ENCODE measurements at places on chromosomes 1 and 21. TPM values are rescaled to one million over a fixed set of nuclear protein-coding genes. Genes with fewer than 3 reads are reported as not detected.

DNA sequence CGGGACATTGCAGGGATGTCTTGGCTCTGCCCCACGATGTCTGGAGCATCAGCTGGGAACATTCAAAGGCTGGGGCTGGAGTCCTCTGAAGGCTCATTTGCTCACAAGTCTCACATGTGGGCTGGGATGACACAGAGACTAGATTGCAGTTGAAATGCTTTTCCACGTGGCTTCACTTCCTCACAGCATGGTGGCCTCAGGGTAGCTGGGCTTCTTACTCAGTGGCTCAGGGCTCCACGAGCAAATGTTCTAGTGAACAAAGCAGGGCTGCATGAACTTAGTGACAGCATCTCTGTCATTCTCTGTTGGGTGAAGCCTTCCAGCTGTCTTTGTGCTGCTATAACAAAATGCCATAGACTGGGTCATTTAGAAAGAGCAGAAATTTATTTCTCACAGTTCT lies 247.0 kb upstream of the POU3F1 start:
- DNase-seq = no peak
- no peak overlapping the region for H3K27ac ChIP-seq
- peaks cover 75% of the 10 kb centered on the region for H3K27me3 ChIP-seq

DNA sequence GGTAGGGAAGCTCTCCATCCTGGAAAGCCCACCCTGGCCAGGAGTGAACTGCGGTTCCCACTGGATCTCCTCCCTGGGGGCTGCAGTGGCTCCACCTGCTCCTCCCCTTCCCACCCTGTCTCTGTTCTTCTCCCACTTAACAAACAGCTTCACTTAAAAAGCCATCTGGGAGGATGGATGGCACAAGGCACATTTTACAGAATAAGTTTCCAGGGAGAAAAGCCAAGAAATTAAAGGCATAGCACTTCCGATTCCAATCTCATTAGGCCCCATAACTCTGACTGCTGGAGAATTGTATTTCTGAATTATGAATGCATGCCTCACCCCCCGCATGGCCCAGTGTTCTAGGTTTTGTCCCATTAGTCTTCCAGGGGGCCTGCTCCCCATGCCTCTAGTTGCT lies 718.3 kb downstream of the PTPRU start:
- no peak overlapping the region for H3K27ac ChIP-seq
- H3K36me3 ChIP-seq = no peaks in the 10 kb centered on the region
- no peak overlapping the region for H3K4me3 ChIP-seq
- no peak for DNase-seq
- H3K4me1 ChIP-seq = no peaks in the 10 kb centered on the region

- peaks cover 45% of the 10 kb centered on the region for H3K4me1 ChIP-seq
- H3K27me3 ChIP-seq = no peaks in the 10 kb centered on the region
- peaks cover 12% of the 10 kb centered on the region for H3K36me3 ChIP-seq
- no peak for DNase-seq
- no peak overlapping the region for H3K27ac ChIP-seq
- H3K4me3 ChIP-seq = no peak overlapping the region
These were observed 16.7 kb downstream of the HSD11B1 start for GRCh38 chr1:209721323-209721722.

GRCh38 chr1:11335417-11336056 lies 62.5 kb downstream of the UBIAD1 start:
- H3K4me1 ChIP-seq = peaks cover 2% of the 10 kb centered on the region
- H3K27me3 ChIP-seq = peaks cover 25% of the 10 kb centered on the region
- H3K36me3 ChIP-seq = no peaks in the 10 kb centered on the region
- no peak overlapping the region for H3K4me3 ChIP-seq

GRCh38 chr21:33305938-33306337 lies 18.8 kb upstream of the IFNAR1 start:
- H3K4me3 ChIP-seq = no peak overlapping the region
- H3K4me1 ChIP-seq = peaks cover 12% of the 10 kb centered on the region
- H3K27ac ChIP-seq = no peak overlapping the region
- no peak for DNase-seq
- H3K27me3 ChIP-seq = no peaks in the 10 kb centered on the region

- no peaks in the 10 kb centered on the region for H3K4me1 ChIP-seq
- H3K4me3 ChIP-seq = no peak overlapping the region
These were observed 126.6 kb downstream of the PSMG1 start for GRCh38 chr21:39056636-39057035.

- no peaks in the 10 kb centered on the region for H3K27me3 ChIP-seq
- H3K4me1 ChIP-seq = peaks cover 14% of the 10 kb centered on the region
- no peak overlapping the region for H3K27ac ChIP-seq
- peaks cover 4% of the 10 kb centered on the region for H3K36me3 ChIP-seq
These were observed 62.3 kb upstream of the HIVEP3 start for GRCh38 chr1:41980827-41981653.

DNA sequence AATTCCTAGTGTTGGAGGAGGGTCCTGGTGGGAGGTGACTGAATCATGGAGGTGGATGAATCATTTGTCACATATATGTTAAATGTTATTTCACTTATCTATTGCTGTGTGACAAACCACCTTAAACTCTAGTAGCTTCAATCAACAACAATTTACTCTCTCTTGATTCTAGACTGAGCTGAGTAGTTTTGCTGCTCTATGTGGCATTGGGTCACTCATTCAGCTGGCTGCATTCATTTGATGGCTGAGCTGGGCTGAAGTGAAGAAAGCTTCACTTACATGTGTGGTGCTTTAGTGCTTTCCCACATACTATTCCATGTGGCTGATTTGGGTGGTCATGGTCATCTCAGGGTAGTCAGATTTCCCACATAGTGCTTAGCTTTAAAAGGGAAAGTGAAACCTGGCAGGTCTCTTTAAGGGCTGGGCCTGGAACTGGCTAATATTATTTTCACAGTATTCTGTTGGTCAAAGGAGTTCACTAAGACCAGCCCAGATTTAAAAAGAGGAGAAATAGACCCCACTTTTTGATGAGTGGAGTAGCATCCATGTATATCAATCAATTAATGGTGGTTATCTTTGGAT lies 10.5 kb downstream of the DNAH14 start:
- no peak overlapping the region for H3K4me3 ChIP-seq
- no peak for DNase-seq
- no peaks in the 10 kb centered on the region for H3K4me1 ChIP-seq
- H3K27ac ChIP-seq = no peak overlapping the region
- peaks cover 2% of the 10 kb centered on the region for H3K36me3 ChIP-seq
- peaks cover 12% of the 10 kb centered on the region for H3K27me3 ChIP-seq

DNA sequence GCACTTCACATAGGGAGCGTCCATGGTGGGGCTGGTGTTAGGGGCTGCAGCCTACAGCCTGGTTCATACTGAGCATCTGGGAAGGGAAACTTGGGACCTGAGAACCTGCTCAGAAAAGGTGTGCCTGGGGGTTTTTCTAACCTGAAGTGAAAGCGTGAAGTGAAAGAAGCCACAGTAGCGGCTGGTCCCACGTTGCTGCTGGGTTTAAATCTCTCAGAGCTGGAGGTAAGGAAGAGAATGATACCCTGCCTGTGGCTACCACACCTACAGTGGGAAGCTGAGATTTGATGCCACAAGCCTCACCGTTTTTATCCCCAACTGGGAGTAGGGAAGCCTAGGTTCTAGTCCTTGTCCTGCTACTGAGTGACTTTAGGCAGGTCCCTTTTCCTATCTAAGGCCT lies 21.0 kb upstream of the FUCA1 start:
- no peaks in the 10 kb centered on the region for H3K27me3 ChIP-seq
- no peak overlapping the region for H3K27ac ChIP-seq
- no peak overlapping the region for H3K4me3 ChIP-seq
- no peak for DNase-seq
- H3K36me3 ChIP-seq = no peaks in the 10 kb centered on the region

GRCh38 chr1:220241072-220241663 lies 31.1 kb downstream of the RAB3GAP2 start:
- no peak overlapping the region for H3K4me3 ChIP-seq
- no peaks in the 10 kb centered on the region for H3K27me3 ChIP-seq
- H3K27ac ChIP-seq = peak overlapping the region; percentile 69
- H3K36me3 ChIP-seq = peaks cover 32% of the 10 kb centered on the region

DNA sequence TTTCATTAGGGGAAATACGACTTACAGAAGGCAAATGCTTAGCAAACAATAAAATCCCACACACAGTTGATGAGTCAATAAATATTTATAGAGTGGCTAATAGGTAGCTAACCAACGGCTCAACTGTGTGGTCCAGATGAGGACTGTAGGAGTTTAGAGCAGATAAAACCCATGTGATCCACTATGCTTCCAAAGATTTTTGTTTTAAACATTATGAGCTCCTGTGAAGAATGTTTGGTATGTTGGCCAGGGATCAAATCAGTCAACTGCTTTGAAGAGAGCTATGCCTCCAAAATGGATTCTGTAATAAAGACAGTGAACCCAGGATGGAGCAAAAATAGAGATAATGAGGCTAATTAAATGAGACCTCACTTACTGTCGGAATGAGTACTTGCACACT lies 72.3 kb upstream of the COL11A1 start:
- H3K4me3 ChIP-seq = no peak overlapping the region
- no peak overlapping the region for H3K27ac ChIP-seq
- H3K36me3 ChIP-seq = no peaks in the 10 kb centered on the region
- no peaks in the 10 kb centered on the region for H3K27me3 ChIP-seq
- no peak for DNase-seq
- H3K4me1 ChIP-seq = no peaks in the 10 kb centered on the region

DNA sequence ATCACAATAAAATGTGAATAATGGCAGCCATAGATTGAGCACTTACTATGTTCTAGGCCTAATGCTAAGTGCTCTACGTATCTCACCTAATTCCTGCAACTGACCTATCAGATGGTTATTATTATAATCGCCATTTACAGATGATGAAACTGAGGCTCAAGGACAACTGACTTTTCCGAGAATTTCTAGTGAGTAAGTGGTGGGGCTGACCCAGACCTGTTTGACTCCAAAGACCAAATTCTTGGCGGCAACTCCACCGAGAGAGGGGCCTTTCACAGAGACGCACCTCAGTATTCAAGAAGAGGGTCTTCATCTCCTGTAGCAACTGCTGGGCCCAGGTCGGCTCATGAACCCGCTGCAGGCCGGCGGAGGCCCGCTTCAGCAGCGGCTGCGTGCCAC lies 573 bp downstream of the TMEM234 start:
- H3K36me3 ChIP-seq = peaks cover 23% of the 10 kb centered on the region
- no peak for DNase-seq
- H3K27me3 ChIP-seq = no peaks in the 10 kb centered on the region
- H3K4me1 ChIP-seq = peaks cover 32% of the 10 kb centered on the region
- H3K27ac ChIP-seq = peak overlapping the region; percentile 96
- peak overlapping the region; percentile 93 for H3K4me3 ChIP-seq

DNA sequence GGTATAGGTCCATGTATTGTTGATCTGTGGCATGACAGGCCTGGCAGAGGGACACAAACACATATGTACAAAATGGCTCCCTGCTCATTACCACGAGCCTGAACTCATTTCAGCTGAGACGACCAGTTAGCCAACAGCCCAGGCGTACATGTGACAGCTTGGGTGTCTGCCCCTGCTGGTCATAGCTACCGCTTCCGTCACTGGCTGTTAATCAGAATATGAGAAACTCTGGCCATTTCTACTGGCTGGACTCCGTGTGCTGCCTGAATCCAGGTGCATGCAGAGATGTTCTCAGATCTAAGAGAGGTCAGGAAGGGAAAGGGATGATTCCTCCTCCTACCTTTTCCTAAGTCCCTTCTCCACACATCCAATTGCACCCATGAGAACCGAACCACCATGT lies 144.5 kb downstream of the PBX1 start:
- H3K4me3 ChIP-seq = no peak overlapping the region
- H3K4me1 ChIP-seq = no peaks in the 10 kb centered on the region
- no peak for DNase-seq
- no peaks in the 10 kb centered on the region for H3K36me3 ChIP-seq
- no peaks in the 10 kb centered on the region for H3K27me3 ChIP-seq

GRCh38 chr1:113875714-113876113 lies 4.2 kb upstream of the PTPN22 start:
- no peaks in the 10 kb centered on the region for H3K27me3 ChIP-seq
- peaks cover 9% of the 10 kb centered on the region for H3K36me3 ChIP-seq
- H3K27ac ChIP-seq = peak overlapping the region; percentile 55

- H3K36me3 ChIP-seq = no peaks in the 10 kb centered on the region
- H3K4me3 ChIP-seq = no peak overlapping the region
- peaks cover 8% of the 10 kb centered on the region for H3K27me3 ChIP-seq
- no peaks in the 10 kb centered on the region for H3K4me1 ChIP-seq
- H3K27ac ChIP-seq = no peak overlapping the region
These were observed 221.2 kb downstream of the CACNA1E start for GRCh38 chr1:181704546-181704945.

GRCh38 chr21:25997788-25998611 lies 172.6 kb downstream of the APP start:
- no peaks in the 10 kb centered on the region for H3K27me3 ChIP-seq
- H3K4me3 ChIP-seq = no peak overlapping the region
- peaks cover 9% of the 10 kb centered on the region for H3K36me3 ChIP-seq
- no peak for DNase-seq

- H3K4me1 ChIP-seq = no peaks in the 10 kb centered on the region
- no peak for DNase-seq
- no peaks in the 10 kb centered on the region for H3K36me3 ChIP-seq
- no peak overlapping the region for H3K4me3 ChIP-seq
These were observed 129.2 kb downstream of the ROR1 start for GRCh38 chr1:63902844-63903589.

The DAB1 gene
- total RNA-seq = not detected

The KIF17 gene
- not detected for total RNA-seq

The ILDR2 gene
- 5.7 TPM for total RNA-seq

The DNM3 gene
- 0.34 TPM for total RNA-seq

The TNFSF18 gene
- not detected for total RNA-seq

The COP1 gene
- 37.0 TPM for total RNA-seq

The DIO1 gene
- total RNA-seq = not detected

The ADCY10 gene
- not detected for total RNA-seq

The MYBPH gene
- total RNA-seq = not detected

The TMEM240 gene
- total RNA-seq = not detected

The CADM3 gene
- not detected for total RNA-seq

The TOMM20 gene
- 131 TPM for total RNA-seq
